ENCODE measurements at places on chromosomes 5 and 9.
A peak's percentile ranks its signal among the peaks of the same experiment; 100 is the strongest.

DNA sequence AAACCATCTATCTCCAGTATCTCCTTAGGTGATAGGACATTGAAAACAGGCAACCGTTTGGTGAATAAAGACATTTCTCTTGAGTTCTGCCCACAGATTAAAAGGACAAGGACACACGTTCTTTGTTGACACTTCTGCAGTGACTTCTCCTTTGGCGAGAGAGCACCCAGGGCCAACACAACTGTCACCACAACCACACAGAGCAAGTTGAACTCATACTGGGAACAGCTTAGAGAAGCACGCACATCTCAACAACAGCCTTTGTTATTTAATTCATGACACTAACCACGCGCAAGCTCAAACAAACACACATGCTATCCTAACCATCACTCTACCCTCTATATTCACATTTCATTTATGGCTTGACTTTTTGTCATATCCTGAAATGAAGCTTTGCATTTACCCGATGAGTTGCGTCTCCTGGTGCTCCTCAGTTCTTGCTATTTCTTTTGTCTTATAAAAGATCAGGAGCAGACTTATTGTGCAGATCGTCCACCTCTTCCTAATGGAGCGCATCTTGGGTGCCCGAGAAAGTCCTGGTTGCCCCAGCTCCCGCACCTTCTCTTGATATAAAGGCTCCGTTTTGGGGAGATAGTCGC lies 543 bp downstream of the ST8SIA4 start:
- DNase-seq, result no peak

- no peak for DNase-seq
Observed at GRCh38 chr5:143101121-143101520, 302.4 kb downstream of the NR3C1 start.

DNA sequence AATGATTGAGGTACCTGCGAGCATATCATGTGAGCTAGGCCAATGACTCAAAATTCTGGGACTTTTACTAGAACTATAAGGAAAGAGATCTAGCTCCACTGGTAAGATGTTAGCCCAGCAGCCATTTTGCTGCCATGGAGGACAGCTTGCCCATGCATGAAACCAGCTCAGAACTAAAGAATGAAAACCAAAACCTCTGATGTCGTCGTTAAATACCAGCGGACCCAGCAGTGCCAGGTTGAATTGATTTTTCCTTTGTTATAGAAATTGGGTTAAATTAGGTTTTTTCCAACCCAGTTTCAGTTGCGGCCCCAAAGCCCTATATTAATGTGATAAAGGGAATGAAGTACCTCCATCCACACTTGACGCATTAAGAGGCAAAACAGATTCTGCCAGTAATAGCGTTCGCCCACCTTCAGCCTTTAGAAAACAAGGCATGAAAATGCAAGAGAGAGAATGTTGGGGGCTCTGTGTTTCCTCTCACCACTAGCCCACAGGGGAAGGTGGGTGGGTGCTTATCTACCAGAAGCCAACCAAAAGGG lies 5.5 kb upstream of the ITK start:
- no peak for DNase-seq

DNA sequence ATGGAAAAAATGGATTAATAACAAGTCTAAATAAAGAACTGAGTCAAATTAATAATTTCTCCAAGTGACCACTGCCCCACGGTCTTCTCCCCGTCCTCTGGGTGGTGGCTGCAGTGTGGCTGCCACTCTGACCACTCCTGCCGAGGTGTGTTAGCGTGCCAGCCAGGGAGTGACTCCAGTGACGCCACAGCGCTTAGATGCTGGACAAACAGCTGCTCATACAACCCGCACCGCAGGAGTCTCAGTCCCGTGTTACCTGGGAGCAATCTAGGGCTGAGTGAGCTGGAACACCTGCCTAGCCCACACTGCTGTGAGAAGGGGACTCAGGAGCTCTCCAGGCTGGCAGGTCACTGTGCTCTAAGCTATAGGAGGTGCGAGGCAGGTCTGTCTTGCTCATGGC lies 10.2 kb downstream of the MAPK9 start:
- peak; percentile 94 for DNase-seq

DNA sequence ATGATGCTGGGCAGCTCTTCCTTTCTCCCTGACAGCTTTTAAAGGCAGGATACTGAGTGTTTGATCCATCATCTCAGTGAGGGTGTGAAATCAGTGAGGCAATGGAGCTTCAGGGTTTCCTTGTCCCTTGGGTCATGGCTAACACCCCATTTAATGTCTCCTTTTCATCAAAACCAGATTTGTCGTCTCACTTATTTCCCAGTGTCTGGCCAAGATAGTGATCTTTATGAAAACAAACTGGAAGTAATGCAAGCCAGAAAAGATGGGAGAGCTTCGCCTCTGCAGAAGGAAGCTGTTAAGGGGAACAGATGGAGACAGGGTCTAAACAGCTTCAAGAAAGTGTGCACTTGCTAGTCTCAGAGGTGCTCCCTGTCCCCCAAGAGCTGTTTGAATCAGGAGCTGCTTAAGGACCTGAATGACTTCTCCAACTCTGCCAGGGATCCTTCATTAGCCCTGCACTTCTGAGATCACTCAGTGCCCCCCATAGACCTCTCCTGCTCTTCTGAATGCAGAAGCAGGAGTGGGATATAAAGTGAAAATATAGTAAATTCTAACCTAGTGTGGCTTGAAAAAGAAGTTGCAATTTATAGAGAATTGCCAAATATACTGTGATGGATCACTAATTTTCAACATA lies 96.1 kb downstream of the F2RL2 start:
- no peak for DNase-seq

- DNase-seq, result no peak
Observed at GRCh38 chr5:133841831-133842750, 126.3 kb downstream of the C5orf15 start.

DNA sequence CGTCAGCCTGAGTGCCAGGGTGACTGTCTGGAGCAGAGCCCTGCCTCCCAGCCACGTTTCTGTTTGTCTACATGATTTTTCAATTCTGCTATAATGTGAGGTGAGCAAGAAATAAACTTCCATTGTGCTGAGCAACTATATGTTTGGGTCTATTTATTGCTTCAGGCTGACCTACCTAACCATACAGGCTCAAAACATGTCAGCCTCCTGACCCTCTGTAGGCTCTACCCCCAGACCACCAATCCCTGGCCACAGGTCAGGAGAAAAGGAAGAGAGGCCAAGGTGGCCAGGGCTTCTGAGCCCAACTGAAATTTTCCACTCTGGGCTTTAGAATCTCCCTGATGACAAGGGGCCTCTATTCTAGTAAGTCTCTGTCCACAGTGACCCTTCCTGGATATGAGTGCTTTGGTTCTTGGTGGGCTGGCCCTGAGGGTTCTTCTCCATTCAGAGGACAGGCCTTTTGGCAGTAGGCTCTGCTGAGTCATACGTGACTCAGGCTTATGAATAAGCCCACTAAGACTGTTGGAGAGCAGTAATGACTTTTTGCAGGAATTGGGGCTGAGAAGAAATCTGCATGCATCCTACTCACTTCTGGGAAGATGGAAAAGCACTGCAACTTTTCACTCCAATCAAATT lies 117.2 kb upstream of the TBCA start:
- no peak for DNase-seq

DNA sequence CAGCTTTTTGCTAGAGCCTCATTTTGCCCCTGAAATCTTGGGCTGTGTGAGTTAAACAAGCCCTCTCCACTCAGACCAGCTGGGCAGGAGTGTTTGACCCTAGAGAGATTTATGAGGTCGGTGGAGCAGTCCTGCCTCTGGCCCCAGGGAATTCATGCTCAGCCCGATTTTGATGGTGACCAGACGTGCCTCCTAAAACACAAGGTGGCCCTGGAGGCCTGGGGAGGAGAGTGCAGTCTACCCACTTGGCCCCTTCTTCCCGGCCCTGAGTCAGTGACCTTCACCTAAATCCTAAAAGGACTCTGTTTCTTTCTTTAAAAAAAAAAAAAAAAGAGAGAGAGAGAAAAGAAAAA lies 86.6 kb upstream of the SAP30L start:
- DNase-seq, result no peak

GRCh38 chr9:88005240-88005639 lies 30.9 kb upstream of the CDK20 start:
- no peak for DNase-seq

DNA sequence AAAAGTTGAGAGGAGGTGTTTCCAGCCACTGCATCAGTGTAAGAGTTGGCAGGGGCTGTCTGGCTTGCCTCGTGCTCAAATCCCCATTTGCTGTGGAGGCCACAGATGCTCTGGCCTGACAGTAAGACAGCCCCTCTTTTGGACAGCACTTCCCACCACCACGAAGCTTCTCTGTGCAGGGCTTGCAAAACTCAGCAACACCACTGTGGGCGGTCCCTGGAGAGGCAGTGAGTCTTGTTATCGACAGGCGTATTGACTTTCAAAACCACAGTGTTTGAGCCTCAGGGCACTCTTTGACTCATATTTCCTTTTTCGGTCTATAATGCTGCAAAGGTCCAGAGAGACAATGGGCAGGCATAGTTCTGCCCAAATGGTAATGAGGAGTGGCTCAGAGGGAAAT lies 539.5 kb downstream of the EBF1 start:
- DNase-seq, result peak; percentile 8

DNA sequence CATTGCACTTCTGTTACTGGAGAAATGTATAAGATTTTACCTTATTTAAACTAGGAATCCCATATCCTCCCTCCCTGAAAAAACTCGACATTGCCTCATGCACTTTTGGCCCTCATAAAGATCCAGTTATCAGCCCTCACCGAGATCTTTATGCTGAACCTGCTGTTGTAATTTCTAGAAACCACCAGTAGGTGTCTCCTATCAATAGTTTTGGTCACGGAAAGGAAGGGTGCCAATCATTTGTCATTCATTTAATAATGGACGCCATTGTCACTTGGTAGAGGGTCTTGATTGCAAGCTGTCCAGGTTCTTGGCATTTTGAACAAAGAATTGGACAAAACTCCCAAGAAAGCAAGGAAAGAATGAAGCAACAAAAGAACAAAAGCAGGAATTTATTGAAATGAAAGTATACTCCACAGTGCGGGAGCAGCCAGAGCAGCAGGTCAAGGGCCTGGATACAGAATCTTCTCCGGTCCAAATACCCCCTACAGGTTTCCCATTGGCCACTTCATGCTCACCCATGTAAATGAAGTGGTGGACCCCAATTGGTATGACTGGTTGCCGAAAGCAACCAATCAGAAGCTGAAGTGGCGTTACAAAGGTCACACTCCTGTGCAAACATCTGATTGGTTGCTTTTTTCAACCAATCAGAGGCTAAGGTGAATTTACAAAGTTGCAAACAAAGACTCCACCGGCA lies 524.3 kb downstream of the PSAT1 start:
- DNase-seq, result peak; percentile 25

- DNase-seq, result no peak
Observed at GRCh38 chr9:134364391-134365114, 38.3 kb downstream of the RXRA start.

- DNase-seq, result no peak
Observed at GRCh38 chr9:134040176-134040565, 14.9 kb downstream of the BRD3OS start.

GRCh38 chr9:79164406-79164805 lies 407.4 kb upstream of the TLE4 start:
- DNase-seq, result no peak

GRCh38 chr5:42641336-42642005 lies 115.1 kb upstream of the CCDC152 start:
- DNase-seq, result no peak

- DNase-seq, result no peak
Observed at GRCh38 chr9:97554566-97555075, 53.2 kb downstream of the TMOD1 start.

GRCh38 chr9:91199739-91200497 lies 161.8 kb downstream of the AUH start:
- DNase-seq, result no peak

DNA sequence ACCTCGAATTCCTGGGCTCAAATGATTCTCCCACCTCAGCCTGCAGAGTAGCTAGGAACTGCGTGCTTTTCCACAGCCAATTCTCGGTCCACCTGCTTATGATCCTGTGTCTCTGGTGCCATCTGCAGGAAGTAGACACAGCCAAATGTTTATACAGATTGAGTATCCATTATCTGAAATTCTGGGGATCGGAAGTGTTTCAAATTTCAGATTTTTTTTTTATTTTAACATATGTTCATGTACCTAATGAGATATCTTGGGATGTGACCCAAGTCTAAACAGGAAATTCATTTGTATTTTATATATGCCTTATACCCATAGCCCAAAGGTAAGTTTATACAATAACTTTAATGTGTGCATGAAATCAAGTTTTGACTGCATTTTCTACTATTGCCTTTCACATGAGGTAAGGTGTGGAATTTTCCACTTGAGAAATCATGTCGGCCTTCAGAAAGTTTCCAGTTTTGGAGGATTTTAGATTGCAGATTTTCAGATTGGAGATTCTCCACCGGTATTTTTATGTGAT lies 89.5 kb downstream of the ESM1 start:
- DNase-seq, result peak; percentile 11

DNA sequence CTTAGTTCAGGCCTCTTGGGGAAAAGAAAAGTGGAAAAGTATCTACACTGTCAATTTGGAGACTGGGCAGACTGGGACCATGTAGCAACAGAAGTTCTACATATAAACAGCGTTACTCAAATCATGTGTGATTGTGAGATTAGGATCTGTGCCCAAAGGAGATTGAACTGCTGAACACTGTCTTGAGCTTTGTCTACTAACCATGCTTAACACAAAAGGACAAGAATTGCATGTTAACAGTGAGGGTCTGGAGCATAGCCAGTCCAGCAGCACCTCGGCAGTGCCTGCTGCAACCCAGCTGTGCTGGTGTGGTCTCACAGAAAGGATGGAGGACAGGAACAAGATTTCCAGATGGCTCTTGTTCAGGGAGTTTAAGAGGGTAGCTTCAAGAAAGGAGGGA lies 5.7 kb downstream of the PAM start:
- no peak for DNase-seq

DNA sequence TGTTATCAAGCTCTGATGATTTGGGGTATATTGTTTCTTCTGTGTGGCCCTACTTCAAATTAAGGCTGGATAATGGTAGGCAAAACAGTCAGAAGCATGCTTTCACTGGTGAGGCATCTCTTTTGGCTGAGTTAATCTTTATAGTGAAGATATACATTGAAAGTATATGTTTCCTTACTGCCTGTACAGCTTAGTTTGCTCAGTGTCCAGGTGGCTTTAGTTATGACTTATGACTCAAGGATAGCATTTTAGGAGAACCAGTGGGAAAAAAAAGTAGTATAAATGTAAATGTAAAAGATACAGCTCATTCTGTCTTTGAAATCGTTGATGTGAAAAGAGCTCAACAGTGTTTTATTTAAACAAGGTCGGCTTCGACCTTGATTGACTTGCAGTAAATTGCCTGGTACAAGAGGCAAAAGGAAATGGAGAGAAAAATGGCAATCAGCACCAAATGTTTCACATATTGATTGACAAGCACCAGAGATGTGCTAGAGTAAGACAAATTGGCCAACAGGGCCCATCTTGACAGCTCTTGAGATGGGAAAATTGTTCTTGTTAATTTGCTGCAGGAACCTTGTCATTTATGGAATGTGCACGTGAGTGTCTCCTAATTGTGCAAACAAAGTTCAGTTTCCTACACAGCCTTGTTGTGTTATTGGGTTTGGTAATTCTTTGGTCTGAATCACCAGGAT lies 447.4 kb upstream of the WWC1 start:
- no peak for DNase-seq

- DNase-seq, result no peak
Observed at GRCh38 chr5:132825834-132826391, 4.5 kb downstream of the SHROOM1 start.

- DNase-seq, result no peak
Observed at GRCh38 chr5:65050140-65050539, 281.4 kb downstream of the CWC27 start.

GRCh38 chr9:6973762-6974161 lies 216.0 kb downstream of the KDM4C start:
- DNase-seq, result no peak
